Dorsolateral prefrontal cortex (tissue), 122 donors: ENCODE measurements at places on chromosomes 6 and 20. TPM values are rescaled to one million over a fixed set of nuclear protein-coding genes. Genes with fewer than 3 reads are reported as not detected.

PARD6B gene
- 4.0 TPM for total RNA-seq

NRSN1 gene
- 81.7 TPM for total RNA-seq

ZSCAN16 gene
- 10.9 TPM for total RNA-seq

NINL gene
- 14.8 TPM for total RNA-seq

CST3 gene
- 1,711 TPM for total RNA-seq

RNF39 gene
- total RNA-seq: not detected

XKR7 gene
- 4.5 TPM for total RNA-seq
